MV-4-11 (cell line): ENCODE measurements at places on chromosomes 13 and 19.

DNA sequence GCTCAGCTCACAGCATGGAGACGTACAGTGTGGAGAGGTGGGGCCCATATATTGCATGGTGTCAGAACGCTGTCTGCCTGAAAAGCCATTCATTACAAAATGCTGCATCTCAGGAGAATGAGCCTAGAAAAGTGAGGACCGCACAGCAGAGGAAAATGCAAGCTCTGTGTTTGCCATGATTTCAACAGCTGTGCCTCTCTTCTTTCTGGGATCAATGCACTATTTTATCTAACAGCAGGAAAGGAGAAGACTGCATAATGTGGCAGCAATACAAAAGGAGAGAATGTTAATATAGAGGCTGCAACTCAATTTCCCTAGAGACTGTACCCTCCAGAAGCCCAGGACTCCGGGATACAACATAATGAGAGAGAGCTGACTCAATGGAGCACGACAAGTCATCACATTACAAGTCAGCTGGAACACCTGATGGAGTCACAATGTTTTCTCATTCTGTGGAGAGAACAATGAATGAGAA is 368.0 kb downstream of the FGF14 start:
- no peak for DNase-seq

DNA sequence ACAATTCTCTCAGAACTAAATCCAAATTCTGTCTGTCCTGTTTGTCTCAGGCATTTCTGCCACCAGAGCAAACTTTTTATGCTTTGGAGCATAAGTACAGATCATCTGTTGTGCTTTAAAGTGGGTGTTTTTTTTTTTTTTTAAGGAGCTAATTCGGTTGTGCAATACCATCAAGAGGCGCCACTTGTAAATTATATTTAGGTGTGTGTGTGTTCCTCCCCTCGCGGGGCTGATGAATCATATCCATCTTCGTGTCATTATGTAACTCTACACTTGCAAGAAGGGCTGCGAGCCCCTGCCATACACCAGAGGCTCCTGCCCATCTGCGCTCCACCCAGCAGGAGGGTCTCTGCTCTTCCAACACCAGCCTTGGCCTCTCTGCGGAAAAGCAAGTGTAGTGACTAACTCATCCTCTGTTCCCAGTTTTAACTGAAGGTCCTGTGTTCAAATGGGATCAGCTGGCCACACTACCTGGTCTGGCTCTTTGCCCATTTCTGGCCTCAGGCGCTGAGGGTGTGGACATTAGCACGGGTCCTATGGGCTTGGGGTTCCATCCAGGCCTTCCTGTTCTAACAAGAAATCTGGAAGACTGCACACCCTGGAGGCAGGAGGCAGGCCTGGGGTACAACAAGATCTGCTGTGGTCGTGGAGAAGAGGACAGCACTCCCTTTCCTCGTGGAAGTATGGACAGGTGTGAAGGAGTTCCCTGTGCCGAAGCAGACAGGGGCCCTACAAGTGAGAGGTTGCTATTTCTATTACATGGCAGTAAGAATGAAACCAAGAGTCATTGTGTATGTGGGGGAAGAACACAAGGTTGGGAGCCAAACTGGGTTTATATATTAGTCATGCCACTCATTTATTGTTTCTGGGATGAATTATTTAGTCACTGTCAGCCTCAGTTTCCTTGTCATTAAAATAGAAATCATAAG is 96.1 kb upstream of the MBNL2 start:
- peak; percentile 49 for DNase-seq

- DNase-seq = peak; percentile 25
Measured at GRCh38 chr19:48591021-48591420, 15.5 kb upstream of the SPACA4 start.

- no peak for DNase-seq
Measured at GRCh38 chr19:38386300-38386970, 1.4 kb downstream of the GGN start.

- DNase-seq = peak; percentile 60
Measured at GRCh38 chr19:7869453-7869909, 4.7 kb downstream of the PRR36 start.

DNA sequence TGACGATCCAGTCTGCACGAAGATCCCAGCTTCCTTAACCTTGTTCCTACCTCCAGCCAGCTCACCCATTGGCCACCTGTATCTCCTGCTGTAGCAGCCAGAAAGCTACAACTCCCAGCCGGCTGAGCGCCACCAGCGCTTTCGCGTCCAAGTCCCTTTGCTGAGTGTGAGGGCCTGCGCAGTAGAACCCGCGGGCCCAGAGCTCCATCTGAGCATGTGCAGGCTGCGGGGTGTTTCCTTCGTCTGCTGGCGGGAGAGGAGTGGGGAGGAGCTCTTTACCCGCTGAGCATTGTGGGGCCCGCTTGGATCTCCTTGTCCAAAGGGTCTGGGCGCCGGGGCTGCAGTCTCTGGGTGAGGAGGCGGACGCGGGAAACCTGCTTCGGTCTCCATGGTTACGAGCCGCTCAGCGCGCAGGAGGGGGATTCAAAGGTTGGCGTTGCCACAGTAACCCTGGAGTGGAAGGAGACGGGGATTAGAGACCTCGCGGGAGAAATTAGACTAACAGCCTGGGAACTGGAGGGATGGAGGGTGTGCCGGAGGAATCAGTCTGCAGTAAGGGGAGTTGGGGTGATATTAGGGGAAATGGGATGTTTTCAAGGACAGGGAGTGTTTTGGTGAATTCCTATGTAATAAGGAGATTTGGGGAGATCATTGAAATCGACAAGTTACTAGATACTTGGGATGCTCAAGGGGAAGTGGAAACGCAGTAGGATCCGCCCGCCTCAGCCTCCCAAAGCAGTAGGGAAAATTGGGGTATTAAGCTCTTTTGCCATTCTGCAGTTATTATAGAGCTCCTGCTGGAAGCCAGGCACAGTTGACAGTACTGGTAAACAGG is 33.5 kb downstream of the ZSWIM9 start:
- peak; percentile 97 for DNase-seq

DNA sequence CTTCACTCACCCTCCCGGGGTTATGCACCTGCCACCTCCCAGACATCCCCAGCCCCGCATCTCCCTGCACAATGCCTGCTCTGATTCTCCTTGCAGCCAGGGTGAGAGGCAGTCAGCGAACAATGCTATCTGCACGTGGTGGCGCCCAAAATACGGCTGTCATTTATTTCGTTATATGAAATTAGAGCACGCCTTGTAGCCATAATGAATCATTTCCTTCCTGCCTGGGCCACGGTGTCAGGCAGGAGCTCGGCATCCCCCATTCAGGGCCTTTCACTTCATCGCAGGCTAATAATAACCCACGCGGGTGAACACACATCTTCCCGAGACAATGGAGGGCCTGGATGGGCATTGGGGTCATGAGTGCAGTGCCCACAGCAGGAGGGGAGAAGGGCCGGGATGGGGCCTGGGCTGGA is 143.8 kb upstream of the ZNF507 start:
- DNase-seq = peak; percentile 79

DNA sequence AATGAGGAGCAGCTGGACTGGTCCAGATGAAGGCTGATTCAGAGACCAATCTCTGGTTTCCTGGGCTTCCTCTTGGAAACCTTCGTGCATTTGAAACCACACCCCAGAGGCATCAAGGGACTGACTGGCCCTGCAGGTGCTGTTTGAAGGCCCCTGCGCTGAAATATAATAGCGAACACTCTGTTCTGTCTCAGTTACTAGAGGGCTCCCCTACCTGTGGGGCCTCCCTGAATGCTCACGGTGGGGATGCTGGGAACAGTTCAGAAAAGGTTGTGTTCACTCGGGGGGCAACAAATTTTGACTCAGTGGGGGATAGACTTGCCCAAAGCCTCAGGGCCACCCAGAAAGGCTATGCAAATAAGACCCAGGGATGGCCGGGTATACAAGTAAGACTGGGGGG is 6.4 kb downstream of the CCDC8 start:
- DNase-seq = no peak

DNA sequence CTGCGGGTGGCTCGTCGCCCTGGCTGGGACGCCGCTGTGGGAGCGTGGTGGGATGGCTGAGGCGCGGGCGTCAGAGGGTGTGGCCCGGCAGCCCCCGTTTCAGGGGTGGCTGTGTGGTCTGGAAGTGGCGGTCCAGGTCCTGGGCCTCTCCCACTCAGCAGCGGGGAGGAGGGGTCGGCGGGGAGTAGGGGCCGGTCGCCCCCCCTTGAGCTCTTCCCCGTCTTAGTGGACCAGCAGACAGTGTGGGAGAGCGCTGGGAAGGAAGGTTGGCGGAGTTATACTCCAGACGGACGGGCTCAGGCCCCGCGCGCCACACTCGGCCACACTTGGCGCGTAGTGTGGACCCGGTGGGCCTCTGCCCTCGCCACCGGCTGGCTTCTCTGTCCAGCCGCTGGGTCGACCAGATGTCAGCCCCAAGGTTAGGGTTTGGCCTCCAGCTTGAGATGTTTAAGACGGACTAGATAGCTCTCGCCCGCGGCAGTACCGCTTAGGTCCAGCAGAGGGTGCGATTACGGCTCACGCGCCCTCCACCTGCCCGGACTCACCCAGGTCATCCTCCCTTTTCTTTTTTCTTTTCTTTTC is 21.7 kb upstream of the ZNF429 start:
- no peak for DNase-seq
